Activated naive CD8-positive, alpha-beta T cell treated with anti-CD3 and anti-CD28 coated beads for 36 hours (primary cell): ENCODE measurements at places on chromosomes 7 and 10.

- no peak for DNase-seq
These were observed 19.3 kb upstream of the ING3 start for GRCh38 chr7:120931243-120931642.

GRCh38 chr10:44995914-44996669, 4.6 kb upstream of the ZNF22 start:
- no peak for DNase-seq

DNA sequence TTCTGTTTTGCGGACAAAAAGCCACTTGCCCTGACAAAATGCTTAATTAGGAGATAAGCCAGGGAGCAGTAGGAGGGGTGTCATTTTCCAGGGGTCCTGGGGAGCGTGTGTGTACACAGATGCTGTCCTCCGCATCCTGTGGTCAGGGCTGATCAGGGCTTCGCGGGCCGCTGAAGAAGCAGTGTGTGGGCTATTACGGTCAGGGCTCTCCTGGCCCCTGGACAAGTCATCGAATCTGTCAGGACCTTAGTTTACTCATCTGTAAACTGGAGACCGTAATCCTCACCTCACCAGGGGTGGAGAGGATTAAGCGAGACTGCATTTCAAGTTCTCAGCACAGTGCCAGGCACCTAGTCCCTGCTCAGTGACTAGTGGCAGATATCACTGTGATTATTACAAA, 26.0 kb upstream of the MXI1 start:
- no peak for DNase-seq

- no peak for DNase-seq
These were observed 17.9 kb downstream of the BNIP3 start for GRCh38 chr10:131963811-131964210.

DNA sequence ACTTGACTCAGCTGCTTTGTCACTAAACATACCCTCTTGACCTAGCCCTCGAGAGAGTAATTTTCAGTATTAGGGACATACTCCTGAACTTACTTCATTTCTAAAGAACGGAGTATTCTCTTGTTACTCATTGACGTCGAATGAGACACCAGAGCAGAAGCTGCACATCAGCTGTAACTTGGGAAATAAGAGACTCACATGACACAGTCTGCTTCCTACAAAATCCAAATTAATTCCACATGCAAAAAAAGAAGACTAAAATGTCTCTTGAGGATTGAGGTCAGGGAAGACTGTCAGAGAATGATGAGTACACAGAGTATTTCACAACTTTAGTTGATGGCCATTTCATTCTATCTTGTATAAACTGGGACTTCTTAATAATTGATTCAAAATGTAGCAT, 114.7 kb upstream of the EGFR start:
- DNase-seq, result no peak

- DNase-seq, result no peak
These were observed 672.2 kb downstream of the INHBA start for GRCh38 chr7:41030673-41031072.

DNA sequence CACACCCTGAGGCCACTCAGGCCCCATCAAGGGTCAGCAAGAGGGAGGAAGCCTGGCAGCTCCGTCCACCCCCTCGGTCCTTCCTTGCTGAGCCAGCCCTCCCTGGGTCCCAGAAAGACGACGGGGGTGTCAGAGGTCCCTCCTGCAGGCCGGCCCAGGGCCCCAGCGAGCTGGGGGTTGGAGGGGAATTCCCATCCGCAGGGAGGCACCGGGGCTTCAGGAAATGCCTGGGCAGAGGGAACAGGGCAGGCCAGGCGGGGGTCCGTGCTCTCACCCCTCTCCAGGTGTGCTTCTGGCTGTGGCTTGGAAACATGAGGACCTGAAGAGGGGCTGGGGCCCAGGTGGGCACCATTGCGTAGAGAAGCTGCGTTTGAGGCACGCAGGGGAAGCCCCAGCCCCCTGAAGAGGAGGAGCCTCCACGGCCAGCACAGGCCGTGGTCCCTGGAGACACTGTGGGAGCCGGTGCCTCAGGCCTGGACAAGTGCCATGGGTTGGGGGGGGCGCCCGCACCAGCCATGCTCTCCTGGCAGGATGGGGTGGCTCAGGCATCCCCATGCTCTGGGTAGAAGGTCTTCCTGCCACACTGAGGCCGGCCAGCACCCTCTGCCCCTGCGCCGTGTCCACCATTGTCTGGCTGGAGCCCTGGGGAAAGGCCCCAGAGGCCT, 66.7 kb downstream of the PDGFA start:
- no peak for DNase-seq

DNA sequence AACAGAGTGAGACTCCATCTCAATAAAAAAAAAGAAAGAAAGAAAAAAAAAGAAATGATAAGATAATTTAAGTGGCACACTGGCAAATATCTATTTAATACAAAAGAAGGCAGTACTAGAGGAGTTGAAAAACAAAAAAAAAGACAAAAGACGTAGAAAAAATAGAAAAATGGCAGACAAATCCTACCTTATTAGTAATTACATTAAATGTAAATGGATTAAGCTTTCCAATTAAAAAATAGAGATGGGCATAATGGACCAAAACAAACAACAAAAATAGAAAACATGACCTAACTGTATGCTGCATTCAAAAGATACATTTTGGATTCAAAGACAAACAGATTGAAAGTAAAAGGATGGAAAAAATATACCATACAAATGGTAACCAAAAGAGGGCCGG, 5.3 kb upstream of the PARP12 start:
- DNase-seq, result no peak

GRCh38 chr10:103915796-103916195, 2.2 kb downstream of the STN1 start:
- DNase-seq, result peak; percentile 42

DNA sequence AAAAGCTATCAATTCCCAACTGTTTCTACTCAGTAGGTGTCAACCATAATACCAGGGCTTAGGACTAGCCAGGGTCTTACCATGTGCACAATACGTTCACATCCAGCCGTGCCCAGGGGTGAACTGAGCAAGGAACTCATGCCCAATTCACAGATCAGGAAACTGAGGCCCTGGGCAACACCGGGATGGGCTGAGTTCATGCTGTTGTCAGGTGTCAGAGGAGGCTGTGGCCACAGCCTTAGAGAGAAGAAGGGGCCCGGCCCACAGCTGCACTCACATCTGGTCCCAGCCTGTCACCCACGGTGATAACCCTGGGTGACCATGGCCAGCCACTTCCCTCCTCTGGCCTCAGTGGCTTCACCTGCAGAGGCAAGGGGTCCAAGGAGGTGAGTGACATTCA, 92.0 kb downstream of the FAM53B start:
- no peak for DNase-seq

DNA sequence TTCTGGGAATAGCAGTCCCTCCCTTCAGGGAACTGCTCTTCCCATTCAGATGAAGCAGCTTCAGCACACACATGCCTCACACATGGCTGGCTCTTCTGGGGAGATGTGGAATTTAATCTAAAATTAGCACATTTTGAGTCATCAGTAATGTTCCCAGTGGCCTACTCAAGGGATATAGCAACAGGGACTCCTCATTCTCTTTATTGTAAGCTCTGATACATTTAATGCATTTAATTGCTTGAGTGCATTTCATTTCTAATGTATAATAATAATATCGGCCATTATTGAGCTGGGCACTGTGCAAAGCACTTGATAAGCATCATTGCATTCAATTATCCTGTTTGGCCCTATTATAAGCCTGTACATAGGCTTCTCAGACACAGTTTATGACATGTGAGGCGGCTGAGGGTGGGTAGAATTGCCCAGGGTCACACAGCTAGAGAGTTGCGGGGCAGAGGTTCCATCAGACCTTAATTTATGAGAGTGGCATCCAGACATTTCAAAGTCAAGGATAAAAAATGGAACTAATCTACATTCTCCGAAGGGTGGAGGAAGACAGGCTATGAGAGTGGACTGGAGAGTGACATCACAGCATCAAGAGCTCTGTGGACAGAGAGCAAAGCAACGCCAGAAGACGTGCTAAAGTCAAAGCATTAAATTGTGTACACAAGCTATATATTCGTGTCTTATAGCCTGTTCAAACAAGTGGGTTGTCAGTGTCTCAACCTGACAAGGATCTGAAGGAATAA, 76.8 kb downstream of the LANCL2 start:
- no peak for DNase-seq

DNA sequence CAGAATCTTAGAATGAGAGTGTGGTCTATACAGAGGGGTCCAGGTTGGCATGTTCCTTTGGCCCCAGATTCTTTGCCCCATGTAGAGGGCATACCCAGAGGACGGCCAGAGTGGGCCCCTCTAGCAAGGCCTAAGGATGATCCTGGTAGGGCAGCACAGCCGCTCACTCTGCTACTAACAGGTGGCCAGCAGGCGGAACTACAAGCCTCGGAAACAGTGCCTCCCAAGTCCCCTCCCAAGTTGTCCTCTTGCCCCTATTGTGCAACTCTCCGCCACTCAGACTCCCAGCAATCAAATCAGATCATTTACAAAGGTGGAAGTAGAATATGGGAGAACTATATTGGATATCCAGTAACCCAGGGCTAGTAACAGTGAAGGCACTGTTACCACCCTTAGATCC, 107.4 kb downstream of the STRA8 start:
- no peak for DNase-seq

DNA sequence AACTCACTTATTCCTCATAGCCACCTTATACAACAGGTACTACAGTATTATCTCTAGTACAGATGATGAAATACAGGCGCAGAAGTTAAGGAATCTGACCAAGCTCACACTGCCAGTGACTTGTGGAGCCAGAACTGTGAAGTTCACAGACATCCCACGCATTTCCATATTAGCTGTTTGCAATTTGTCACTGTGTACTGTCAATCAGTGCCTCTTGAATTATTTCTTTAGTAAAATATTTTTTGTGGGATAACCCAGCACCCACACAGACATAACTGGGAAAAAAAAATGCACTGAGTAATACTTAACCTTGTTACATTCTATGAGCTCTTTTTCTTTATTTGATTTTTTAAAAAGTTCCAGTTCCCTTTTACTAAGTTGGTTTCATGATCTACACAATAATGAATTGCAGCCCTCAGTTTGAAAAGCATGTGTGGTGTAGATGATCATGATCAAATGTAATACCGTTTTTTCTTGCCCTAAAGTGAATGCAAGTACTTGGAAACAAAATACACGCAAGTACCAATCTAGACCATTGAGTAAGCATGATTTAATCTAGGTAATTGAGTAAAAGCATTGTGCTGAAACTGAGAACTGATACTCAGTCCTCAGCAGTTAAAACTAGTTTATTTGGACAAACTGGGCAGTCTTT, 14.1 kb downstream of the CUL1 start:
- no peak for DNase-seq

DNA sequence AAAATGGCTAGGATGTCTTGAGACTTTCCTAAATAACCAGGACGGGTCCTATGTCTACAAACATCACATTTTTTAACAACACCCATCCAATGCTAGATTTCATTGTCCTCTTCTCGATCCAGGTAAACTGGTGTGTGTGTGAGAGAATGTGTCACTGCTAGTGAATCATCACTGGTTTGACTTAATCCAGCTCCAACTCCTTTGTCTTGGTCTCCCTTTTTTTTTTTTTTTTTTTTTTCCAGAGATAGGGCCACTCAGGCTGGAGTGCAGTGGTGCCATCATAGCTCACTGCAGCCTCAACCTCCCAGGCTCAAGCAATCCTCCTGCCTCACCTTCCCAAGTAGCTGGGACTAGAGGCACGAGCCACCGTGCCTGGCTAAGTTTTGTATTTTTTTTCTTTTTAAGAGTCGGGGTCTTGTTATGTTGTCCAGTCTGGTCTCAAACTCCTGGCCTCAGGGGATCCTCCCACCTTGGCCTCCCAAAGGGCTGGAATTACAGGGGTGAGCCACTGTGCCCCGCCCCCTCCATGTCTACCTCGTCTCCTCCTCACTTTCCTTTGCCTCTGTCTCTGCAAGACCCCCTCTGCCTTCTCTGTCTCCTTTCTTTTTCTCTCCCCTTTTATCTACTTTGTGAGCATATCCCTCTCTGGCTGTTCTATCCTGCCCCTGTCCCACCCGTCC, 2.2 kb upstream of the UFSP1 start:
- no peak for DNase-seq

- DNase-seq, result no peak
These were observed 53.6 kb downstream of the RAB11FIP2 start for GRCh38 chr10:117993166-117993565.

DNA sequence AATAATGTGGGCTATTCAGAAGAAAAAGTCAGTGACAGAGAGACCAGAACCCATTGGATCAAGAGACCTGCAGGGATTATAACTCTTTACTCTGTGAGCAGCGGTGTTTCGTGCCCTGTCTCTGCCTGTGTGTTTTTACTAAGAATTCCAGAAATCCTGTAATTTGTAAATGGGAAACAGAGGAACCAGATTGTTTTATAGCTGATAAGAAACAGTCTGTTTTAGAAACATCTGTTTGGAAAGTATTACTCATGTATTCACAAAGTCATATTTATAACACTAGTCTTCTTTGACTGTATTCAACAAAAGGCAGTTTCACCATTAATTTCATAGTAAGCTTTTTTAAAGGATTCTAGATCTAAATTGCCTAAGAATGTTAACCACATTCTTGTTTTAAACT, 30.0 kb upstream of the VDAC2 start:
- no peak for DNase-seq

GRCh38 chr7:137591421-137591837, 247.9 kb upstream of the PTN start:
- DNase-seq, result no peak

GRCh38 chr7:132275416-132276233, 300.6 kb downstream of the PLXNA4 start:
- DNase-seq, result no peak

DNA sequence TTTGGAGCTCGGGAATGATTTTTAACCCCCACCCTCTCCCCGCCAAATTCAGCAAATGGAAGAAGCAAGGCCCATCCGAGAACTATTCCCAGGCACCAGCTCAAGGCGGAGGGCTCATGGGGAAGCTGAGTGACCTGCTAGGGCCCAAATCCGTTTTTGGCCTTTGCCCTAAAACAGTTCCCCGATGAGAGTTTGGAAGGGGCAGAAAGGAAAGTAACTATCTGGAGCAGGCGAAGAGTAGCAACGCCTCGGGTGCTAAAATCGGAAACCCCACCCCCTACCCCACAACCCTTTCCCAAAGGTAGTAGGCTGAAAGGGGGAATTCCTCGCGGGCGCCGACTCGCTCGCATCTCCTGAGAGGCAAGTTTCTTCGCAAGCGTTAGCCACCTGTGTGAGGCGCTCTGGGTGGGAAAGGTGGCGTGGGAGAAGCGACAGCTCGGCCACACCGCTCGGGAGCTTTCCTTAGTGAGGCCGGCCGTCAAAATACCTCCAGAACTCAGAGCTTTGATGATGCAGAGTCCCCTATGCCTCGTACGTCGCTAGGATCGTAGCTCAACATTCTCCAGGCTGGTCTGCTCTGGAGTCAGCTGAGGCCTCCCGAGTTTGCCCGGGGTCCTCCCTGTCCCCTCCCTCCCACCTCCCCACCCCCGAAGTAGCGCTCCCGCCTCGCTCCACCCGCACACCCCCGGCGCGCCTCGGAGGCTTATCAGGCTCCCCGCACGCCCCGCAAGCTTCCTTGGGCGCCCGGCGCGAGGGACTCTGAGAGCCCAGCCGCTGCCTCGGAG, 642 bp upstream of the PRKG1 start:
- DNase-seq, result peak; percentile 1

GRCh38 chr7:87354749-87355148, 9.3 kb downstream of the CROT start:
- DNase-seq, result no peak

- DNase-seq, result no peak
These were observed 269.1 kb upstream of the FZD8 start for GRCh38 chr10:35911233-35911632.

- no peak for DNase-seq
These were observed 160.6 kb upstream of the SHH start for GRCh38 chr7:155972651-155973390.
